ENCODE measurements at places on chromosomes 5 and 9.

GRCh38 chr9:78590068-78590467 lies 293.1 kb downstream of the PSAT1 start:
- DNase-seq, result peak; percentile 28

GRCh38 chr5:98248949-98249348 lies 524.5 kb upstream of the RGMB start:
- DNase-seq, result peak; percentile 94

GRCh38 chr5:139677736-139678613 lies 29.8 kb downstream of the CXXC5 start:
- DNase-seq, result no peak

DNA sequence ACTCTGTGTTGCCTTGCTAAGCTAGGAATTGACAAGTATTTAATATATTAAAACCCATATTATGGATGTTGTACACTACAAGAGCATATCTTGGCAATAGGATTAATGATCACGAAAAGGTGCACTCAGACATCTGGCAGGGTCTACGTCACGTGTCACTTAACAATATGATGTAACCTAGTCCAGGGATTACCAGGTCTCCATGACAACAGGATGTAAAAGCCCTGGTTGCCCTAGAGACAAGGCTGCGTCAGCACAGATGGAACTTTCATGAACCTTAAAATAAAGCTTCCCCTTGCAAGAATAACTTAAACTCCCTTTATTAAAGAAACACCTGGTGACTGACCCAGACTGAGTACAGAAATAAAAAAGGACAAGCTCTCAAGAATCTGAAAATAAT lies 717.8 kb downstream of the CDH18 start:
- DNase-seq, result peak; percentile 1

GRCh38 chr5:167254132-167254531 lies 1037.3 kb upstream of the WWC1 start:
- no peak for DNase-seq

GRCh38 chr5:151224372-151224771 lies 480 bp upstream of the CCDC69 start:
- DNase-seq, result no peak

DNA sequence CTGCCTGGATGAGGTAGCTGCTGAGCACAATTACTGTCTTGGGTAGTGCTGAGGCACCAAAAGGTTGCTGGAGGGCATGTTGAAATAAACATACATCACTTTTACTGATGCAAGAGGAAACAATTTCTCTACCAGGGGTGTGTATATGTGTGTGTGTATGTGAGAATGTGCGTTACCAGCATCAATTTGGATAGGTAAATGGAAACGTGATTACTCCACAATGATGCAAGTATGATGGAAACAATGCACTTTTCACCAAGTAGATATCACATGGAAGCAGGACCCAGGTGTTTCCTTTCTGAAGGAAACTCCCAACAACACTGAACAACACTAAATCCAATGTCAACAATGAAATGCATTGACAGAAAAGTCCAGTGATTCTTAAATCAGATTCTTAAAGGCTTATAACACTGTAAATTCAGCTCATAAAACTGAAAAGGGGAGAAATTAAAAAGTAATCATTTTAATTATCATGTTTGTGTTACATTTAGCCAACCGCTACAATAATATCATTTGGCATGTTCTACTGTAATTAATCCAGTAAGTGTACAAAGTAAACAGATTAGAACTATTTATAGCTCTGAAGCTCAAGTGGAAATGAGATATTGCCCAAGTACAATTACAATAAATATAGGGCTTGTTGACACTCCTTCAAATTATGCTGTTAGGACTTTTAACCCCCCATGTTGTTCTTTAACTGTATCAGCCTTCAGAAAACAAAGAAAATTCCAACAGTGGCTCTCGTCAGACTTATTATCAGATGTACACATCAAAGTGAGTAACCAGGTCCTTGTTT lies 25.3 kb downstream of the YIPF5 start:
- no peak for DNase-seq

DNA sequence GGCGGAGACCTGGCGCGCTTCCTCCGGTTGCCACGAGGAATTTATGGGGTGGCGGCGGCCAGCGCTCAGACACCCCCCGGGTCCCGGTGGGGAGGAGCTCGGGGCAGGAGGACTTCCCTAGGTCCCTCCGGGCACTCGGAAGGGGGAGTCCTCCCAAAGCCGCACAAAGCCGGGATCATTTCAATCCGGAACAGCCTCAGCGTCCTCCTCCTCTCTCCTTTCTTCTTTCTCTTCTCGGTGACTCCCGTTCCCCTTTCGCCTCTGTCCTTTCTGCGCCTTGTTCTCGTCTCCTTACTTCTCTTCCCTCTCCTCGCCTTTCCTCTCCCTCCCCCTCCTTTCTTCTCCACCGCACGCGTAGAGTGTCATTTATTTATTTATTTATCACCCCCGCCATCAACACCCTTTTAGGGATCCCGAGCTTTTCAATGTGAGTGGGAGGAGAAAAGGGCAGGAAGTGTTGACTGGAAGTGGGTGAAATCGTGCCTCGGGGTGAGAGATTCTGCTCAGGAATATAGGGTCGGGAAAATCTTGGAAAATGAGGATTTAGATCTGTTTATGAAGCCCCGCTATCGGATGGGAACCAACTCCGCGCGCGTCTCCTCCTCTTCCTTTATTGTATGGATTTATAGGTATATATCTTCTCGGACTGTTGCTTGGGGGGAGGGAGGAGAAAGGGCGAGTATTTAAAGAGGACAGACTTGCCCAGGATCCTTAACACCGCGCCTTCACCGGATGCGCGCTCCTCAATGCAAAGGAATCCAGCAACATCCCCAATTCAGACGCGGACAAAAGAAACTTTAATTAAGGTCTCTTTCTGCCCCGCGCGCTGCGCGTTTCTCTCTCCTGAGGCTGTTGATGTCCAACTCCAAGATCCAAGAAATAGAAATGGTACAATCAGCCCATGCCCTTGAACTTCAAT lies 2.0 kb upstream of the ZNF462 start:
- DNase-seq, result peak; percentile 50

- DNase-seq, result no peak
Measured at GRCh38 chr9:19155106-19155935, 28.0 kb upstream of the PLIN2 start.

DNA sequence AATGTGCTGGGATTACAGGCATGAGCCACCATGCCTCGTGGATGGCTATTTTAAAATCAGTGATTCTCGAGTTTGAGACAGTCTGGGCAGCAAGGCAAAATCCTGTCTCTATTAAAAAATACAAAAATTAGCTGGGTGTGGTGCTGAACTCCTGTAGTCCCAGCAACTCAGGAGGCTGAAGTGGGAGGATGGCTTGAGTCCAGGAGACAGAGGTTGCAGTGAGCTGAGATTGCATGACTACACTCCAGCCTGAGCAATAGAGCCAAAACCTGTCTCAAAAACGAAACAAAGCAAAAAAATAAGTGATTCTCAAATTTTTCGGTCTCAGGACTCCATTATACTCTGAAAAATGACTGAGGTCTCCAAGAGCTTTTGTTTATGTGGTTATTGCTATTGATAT lies 47.9 kb upstream of the HSPA9 start:
- DNase-seq, result no peak

- DNase-seq, result no peak
Measured at GRCh38 chr9:136048560-136049411, 46.3 kb downstream of the NACC2 start.

GRCh38 chr9:15782106-15782505 lies 229.3 kb downstream of the CCDC171 start:
- no peak for DNase-seq

- no peak for DNase-seq
Measured at GRCh38 chr5:104646416-104646815, 1083.8 kb upstream of the NUDT12 start.

Measured in fibroblast of skin of right quadriceps (primary cell).